ENCODE measurements at places on chromosomes 7 and 10.

DNA sequence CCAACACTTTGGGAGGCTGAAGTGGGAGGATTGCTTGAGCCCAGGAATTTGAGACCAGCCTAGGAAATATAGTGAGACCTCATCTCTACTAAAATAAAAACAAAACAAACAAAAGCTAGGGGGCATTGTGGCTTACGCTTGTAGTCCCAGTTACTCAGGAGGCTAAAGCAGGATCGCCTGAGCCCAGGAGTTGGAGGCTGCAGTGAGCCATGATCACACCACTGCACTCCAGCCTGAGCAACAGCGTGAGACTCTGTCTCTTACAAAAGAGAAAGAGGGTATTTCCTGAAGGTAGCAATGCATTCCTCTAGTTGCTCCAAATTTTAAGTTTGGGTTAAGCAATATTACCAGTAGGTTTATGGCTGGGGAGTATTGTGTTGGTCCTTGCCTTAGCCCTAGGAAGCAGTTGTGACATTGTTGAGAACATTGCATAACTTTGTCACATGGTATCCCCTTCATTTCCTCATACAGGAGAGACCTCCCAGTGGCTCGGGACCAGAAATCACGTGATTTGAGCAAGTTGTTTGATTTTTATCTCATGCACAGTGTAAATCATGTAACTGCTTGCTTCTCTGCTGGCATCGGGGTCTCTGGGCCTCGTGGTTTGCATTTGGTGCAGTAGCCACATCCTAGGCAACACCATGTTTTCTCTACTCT is 23.3 kb upstream of the SMARCD3 start:
- peak; percentile 63 for DNase-seq

DNA sequence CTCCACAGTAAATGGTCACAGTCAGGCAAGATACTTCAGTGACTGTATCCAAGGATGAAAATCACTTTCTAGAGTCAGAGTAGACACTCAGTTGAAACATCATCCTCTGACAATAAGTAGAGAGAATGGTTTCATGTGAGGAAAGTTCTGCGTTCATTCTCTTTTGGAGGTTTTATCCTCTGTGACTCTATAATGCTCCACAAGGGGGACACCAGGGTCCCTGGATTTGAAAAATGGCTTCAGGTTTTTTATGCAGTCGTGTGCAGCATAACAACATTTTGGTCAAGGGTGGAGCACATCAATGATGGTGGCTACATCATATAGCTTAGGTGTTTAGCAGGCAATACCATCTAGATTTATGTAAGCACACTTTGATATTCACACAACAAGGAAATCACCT is 40.4 kb downstream of the TMEM168 start:
- no peak for DNase-seq

DNA sequence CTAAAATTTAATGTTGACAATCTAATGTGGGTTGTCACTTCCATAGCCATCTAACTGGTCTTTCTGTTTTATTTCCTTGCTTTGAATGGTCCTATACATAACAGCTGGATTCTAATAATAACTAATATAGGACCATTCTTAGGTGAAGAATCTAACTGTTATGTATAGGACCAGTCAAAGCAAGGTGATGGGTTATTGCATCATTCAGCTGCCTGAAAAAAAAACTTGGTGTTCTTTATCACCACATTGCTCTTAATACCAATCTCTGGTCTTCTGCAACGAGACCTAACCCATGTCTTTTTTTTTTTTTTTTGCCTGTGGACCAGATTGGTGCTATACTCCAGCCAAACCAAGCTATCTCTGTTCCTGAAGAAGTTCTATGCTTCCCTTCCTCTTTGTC is 45.7 kb upstream of the SLC39A12 start:
- no peak for DNase-seq

DNA sequence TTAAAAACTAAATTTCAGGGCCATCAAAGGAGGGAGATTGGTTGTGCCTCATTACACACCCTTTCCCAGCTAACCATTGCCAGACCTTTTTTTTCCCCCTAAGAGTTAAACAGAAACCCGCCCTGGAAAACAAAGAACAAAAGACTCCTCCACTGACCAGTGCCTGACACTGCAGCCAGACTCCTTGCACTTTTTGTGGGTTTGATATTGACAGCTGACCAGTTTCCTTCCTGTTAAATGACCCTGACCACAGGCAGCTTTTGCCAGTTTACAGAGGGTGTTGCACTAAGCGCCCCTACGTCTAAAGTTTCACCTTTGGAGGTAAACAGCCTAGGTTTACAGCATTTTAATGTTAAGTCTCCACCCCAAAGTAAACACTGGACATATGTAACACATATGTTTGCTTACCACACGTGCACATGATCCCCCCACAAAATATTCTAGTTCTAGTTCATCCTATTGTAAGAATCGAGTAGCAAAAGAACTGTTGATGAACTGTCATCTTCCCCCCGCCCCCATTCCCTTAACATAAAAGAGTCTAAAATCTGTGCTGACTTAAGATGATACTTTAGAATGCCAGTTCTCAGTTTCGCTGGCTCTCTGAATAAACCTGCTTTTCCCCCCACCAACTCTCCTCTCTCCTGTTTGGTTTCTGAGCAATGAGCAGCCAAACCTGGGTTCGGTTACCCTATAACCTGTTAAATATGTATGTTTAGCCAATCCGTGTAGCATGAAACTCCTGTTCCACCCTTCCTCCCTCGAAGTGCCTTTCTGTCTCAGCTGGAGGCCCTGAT is 38.0 kb downstream of the FOXI2 start:
- no peak for DNase-seq

DNA sequence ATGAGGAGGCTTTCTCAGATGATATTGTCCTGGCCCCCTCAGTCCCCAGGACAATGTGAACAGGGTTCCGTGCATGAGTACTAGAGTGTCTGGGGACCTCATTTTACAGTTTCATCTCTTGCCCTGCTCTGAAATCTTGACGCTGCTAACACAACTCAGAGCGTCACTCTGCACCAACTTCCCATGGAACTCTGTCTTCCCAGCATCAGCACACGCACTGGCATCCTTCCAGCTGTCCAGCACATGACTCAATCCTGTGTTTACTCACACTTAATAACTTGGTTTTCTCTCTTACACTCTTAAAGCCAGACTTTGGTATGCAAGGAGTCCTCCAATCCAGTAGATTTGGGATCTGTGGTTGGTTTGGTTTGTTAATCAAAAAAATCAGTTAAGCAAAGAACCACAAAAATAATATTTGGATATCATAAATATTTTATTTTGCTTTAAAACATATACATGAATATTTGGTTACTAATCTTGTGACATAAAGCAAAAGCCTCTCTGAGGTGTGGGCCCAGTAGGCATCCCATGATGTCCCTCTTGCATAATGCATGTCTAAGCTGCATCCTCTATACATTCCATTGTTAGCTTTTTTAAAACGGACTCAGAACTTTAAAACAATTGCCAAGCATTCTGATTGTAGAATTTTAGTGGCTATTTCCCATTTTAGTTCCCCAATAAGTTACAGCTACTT is 131.0 kb downstream of the CXCL12 start:
- DNase-seq: peak; percentile 81

DNA sequence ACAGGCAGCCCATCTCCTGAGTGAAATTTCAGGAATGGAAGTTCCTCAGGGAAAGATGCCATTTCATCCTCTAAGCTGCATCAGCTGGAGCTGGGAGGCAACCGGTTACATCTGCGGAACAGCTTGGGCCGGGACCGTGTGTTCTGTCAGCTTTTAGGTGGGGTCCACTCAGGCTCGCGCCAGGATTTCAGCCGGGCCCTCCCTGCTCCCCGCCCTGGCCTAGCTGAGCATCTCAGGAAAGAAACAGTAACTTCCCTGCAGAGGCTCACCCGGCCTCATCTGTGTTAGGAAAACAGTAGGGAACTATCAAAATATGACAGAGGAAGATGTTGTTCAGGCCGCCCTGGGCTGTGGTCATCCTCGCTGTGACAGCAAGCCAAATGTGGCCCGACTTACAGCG is 110.4 kb downstream of the TRIL start:
- peak; percentile 74 for DNase-seq

GRCh38 chr10:50600831-50601477 is 22.8 kb downstream of the SGMS1 start:
- no peak for DNase-seq

GRCh38 chr7:37065779-37066271 is 341.5 kb upstream of the AOAH start:
- DNase-seq: no peak

GRCh38 chr10:45006276-45007030 is 5.7 kb downstream of the ZNF22 start:
- DNase-seq: no peak

GRCh38 chr10:44858988-44859387 is 52.1 kb upstream of the TMEM72 start:
- no peak for DNase-seq

GRCh38 chr10:112580267-112580666 is 133.3 kb downstream of the VTI1A start:
- DNase-seq: no peak

- DNase-seq: no peak
These were observed 129.6 kb downstream of the ATP6V0E2 start for GRCh38 chr7:150003304-150003810.

- peak; percentile 74 for DNase-seq
These were observed 33.9 kb downstream of the MALSU1 start for GRCh38 chr7:23332910-23333612.

DNA sequence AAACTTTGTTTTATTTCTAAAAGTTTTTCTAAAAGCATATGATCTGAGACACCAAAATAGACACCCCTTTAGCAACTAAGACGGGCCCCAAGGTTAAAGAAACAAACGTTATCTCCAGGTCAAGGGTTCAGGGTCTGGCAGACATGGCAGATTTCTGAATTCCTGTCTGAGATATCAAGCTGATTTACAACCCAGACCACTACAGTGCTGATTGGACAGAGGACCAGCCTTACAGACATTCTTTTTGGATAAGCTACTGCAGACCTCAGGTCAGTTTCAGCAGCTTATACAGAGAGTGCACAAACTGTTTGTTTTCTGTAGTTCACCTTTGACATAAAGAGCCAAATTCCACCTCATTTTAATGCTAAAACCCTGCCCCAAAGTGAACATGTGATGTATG is 34.8 kb downstream of the SVOPL start:
- no peak for DNase-seq

- no peak for DNase-seq
These were observed 222.8 kb upstream of the NRP1 start for GRCh38 chr10:33557313-33557712.

GRCh38 chr7:118745927-118746326 is 521.4 kb downstream of the ANKRD7 start:
- DNase-seq: no peak

GRCh38 chr7:95427914-95428516 is 6.8 kb downstream of the PON2 start:
- no peak for DNase-seq

DNA sequence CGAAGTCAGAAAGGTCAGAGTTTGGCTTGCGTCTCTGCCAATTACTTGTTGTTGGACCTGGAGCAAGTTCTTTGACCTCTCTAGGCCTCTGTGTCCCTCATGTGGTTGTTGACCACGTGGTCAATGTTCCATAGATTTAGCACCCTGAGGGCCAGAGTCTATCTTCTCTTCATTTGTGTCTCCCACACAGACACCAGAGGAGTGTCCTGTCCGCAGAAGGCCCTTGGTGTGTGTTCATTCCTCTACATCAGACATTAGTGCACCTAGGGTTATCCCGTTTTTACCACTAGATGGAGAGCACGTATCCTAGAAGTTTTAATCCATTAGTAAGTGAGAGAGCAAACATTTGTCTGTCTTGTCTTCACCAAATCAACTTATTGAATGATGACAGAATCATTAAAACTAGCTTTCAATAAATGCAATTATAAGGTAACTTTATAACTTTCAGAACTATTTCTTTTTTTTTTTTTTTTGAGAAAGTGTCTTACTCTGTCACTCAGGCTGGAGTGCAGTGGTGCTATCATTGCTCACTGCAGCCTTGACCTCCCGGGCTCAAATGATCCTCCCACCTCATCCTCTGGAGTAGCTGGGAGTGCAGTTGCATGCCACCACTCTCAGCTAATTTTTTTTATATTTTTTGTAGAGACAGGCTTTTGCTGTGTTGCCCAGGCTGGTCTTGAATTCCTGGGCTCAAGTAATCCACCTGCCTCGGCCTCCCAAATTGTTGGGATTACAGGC is 122.5 kb upstream of the ANKRD1 start:
- DNase-seq: no peak

DNA sequence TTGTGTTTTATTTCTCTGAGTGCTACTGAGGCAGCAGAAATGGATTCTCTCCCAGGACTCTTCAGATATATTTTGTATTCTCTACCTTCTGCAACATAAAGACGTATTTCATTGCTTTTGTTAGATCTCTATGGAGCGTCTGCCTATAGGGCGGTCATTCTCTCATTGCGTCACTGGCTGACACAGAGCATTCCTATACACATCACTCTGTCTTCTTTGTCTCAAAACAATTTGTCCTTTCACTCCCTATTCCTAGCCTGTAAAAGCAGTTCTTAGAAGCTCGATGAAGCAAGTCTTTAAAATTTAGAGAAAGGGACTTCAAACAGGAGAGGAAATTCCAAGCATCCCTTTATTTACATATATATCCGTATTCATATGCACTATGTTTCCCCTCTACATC is 120.6 kb downstream of the CPED1 start:
- no peak for DNase-seq

- no peak for DNase-seq
These were observed 22.9 kb upstream of the AQP1 start for GRCh38 chr7:30888747-30889146.

DNA sequence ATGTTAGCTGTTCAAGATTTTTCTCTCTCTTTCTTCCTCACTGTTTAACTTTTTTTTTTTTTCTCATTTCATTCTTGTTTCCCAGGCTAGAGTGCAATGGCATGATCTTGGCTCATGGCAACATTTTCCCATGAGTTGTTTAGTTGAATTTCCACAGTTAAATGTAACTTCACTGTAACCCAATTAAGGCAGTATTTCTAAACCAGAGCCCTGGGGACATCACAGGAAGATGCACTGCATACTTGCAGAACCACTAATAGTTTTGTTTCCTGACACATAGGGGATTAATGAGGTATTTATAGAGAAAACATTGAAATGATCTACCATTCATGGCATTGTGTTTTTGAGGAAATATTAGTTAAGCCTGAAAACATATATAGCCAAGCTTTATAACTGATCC is 795.6 kb upstream of the GHITM start:
- DNase-seq: no peak

DNA sequence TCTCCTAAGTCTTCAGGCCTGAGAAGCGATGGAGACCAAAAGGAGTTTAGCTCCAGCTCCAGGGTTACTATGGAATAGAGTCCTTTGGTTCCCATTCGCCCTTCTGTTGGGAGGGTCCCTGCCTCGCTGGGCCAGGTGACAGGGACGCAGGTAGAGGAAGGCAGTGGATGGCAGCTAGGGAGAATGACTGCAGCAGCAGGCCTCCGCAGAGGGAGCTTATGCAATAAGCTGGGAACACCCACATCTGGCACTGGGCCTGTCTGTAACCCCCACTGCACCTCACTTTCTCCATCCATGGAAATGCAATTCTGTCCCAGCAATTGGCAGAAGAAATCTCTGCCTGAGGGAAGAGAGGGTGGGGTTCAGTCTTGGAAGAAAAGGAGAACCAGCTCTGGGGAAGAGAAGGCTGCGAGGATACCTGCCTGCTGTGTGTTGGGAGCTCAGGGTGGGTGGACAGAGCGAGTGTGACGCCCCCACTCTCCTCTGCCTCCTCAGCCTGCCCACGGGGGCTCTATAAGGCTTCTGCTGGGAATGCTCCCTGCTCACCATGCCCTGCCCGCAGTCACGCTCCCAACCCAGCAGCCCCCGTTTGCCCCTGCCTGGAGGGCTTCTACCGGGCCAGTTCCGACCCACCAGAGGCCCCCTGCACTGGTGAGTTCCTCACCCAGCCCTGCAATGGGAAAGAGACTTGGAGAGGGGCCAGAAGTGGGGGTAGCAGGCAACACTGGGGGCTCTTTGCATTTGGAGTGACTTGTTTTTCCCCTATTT is 10.3 kb downstream of the EPHB6 start:
- no peak for DNase-seq
